ENCODE measurements at places on chromosomes 13 and 19.

DNA sequence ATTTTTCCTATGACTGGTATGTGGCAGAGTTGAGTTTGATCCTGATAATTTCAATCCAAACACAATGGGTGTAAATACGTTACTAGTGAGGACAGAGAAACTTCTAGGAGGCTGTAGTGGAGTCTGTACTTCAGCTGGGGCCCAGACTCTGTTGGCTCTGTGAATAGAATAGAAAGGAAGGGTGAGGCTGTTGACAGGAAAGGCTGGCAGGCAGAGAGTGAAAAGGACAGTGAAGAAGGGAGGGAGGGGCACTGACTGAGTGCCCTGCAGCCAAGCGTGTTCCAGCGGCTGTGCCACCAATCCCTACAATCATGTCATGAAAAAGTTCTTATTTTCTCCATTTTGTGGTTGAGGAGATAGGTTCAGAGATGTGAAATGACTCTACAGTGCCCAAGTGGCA lies 80.5 kb downstream of the MBNL2 start:
- DNase-seq: no peak

- DNase-seq: no peak
These were observed 51.7 kb upstream of the KLF2 start for GRCh38 chr19:16272945-16273344.

- DNase-seq: no peak
These were observed 68.4 kb downstream of the F2RL3 start for GRCh38 chr19:16957151-16957701.

GRCh38 chr19:28486926-28487325 lies 726.0 kb downstream of the UQCRFS1 start:
- no peak for DNase-seq

- DNase-seq: no peak
These were observed 20.9 kb upstream of the KLF2 start for GRCh38 chr19:16303755-16304154.

DNA sequence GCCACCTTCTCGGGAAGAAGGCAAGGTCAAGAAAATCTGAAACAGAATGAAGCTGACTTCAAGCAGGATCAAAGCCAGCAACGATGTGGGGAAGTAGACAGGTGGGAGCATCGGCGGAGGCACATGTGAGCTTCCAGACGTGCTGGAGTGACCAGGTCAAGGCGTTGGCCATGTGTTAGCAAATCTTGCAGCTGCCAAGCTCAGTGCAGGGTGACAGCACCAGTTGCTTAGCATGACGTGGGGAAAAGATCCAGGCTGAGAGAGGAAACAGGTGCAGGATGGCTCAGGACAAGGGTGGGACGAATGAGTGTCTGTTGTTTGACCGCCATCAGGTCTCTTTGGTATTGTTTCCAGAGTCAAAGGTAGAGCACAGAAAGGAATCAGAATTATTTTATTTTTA lies 92.3 kb downstream of the TNFSF13B start:
- DNase-seq: no peak

DNA sequence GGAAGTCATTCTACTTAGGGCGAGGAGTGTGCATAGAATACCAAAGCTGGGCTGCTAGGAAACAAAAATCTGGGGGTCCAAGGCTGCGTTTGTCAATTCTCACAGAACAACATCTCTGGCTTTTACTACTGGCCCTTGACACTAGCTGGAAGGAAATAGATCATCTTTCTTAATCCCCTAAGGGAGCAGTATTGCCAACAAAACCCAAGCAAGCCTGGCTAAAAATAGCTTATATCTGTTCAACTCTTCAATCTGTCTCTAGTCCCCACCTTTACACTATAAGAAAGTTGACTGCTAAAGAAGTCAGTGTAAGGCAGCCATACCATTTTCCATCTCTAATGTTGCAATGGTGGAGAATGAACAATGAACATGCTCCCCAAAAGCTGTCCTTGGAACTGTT lies 107.8 kb upstream of the SPRY2 start:
- DNase-seq: no peak

DNA sequence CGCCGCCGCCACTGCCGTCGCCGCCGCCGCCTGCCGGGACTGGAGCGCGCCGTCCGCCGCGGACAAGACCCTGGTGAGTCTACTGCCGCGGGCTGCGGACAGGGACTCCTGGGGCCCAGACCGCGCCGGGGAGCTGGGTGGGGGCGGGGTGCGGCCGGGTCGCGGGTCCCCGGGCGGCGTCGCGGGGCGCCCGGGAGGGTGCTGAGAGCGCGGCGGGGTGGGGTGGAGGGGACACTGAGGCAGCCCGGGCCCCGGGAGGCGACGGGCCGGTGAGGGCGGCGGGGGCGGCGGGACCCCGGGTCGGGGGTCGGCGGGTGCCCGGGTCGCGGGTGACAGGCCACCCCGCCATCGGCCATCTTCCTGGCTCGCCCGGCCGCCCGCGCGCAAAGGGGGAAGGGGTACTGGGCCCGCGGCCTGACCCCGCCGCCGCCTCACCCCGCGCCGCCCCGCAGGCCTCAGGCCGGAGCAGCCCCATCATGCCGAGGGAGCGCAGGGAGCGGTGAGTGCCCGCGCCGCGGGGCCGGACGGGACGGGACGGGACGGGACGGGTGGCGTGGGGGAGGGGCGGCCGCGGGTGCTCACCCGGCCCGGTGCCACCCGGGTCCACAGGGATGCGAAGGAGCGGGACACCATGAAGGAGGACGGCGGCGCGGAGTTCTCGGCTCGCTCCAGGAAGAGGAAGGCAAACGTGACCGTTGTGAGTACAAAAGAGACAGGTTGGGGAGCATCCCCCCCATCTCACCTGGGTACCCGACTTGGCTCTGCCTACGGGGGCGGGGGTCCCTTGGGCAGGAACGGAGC lies 489 bp downstream of the CCNE1 start:
- DNase-seq: no peak

- no peak for DNase-seq
These were observed 19.2 kb downstream of the EPN1 start for GRCh38 chr19:55694241-55694655.

- no peak for DNase-seq
These were observed 37.1 kb downstream of the TINCR start for GRCh38 chr19:5530701-5531100.

DNA sequence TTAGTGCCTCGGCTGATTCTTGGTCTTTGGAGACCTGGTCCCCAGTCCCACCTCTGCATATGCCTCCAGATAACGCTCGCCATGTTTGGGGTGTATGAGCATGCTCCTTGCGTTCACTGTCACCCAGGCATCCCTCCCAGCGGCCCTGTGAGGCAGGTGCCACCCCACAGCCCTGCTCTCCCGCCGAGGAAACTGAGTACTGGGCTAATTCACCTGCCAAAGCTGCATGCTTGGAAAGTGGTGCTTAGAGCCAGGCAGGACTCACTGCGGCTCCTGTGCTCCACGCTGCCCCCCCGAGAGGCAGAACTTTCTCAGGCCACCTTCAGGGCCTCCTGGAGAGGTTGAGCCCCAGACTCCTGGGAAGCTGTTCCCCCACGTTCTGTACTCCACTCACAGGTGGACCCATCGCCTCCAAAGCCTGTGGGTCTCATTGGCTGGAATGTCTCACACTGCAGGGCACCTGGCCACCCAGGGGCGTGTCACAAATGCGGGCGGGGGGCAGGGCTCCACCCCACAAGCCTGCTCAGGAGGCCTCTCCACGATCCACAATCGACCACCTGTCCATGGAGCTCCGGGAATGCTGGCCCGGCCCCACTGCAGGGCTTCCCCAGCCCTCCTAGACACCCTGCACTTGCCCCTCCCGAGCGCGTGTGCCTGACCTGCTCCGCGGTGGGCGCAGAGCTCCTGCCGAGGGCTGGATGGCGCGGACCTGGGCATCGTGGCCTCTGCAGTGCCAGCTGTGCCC lies 64.6 kb downstream of the ATP11A start:
- DNase-seq: no peak

DNA sequence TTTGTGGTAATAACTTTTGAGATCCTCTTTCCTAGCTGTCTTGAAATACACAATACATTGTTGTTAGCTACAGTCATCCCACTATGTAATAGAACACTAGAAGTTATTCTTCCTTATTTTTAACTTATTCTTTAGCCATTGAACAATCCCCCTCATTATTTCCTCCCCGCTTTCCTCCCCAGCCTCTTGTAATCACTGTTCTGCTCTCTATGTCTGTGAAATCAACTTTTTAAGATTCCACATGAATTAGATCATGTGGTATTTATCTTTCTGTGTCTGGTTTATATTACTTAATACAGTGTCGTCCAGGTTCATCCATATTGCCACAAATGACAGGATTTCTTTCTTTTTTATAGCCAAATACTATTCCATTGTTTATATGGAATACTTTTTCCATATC lies 72.9 kb downstream of the SLC10A2 start:
- no peak for DNase-seq

DNA sequence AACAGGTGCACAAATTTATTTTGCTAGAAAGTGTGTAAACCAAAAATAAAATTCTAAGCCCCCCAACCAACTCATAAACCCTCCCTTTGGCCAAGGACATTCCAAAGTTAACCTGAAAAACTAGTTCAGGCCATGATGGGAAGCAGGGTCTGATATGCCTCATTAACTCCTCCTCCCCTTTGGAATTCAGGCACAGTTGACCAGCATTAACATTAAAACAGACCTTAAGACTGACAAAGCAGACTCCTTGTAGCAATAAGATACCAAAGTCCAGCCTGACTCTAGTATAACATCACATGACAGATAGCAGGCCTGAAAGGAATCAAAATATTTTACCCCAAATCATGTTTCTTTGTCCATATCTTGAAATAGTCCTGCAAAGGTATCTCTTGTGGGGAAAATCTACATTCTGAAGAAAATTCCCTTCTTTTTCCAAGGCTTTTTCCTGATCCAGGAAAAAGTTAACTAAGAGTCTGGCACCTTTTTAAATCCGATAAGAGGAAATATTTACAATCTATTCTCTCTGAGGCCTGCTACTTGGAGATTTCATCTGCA lies 19.7 kb downstream of the NEK5 start:
- no peak for DNase-seq

DNA sequence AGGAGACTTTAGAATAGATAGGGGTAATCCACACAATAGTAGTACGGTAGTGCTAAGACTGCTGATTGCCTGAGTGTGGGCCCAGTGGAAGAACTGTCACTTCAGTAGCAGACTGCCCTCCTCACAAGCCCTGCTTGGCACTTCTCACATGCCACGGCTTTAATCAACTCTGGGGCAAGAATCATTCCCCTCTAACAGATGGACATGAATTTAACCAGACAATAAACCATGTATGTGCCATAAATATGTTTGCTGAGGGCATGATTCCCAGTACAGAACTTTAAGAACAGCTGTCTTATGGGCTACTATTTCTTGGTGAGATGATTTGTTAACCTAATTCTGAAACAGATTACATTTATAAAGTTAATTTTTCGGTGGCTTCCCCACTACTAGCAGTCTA lies 22.0 kb downstream of the DPY19L3 start:
- no peak for DNase-seq

Data from central memory CD8-positive, alpha-beta T cell (primary cell).